ENCODE measurements at places on chromosomes 7 and 10. TPM values are rescaled to one million over a fixed set of nuclear protein-coding genes. Genes with fewer than 3 reads are reported as not detected.

DNA sequence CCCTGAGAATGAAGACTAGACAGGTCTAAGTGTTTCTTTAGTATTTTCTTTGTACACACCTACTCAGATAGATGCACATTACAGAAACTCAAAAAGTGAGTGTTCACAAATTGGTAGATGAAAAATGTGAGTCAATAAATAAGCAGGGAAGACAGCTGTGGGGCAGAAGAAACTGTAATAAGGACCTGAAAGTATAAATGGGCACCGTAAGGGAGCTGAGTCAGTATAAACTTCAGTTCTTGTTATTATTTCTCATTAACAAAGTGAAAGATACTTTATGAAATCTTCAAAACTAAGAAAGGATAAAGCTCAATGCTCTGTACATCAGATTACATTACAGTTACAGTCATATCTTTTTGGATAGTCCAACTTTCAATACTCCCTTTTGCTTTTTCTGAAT, 2.5 kb downstream of the MTPN start:
- DNase-seq: no peak

- DNase-seq: no peak
Observed at GRCh38 chr7:26170663-26171062, 18.7 kb downstream of the NFE2L3 start.

ATOH7 gene
- total RNA-seq: 0.19 TPM

- peak; percentile 41 for DNase-seq
Observed at GRCh38 chr7:33873518-33873917, 31.8 kb upstream of the BMPER start.

GRCh38 chr10:120641695-120642094, 184.7 kb downstream of the PLPP4 start:
- DNase-seq: no peak

PTF1A gene
- not detected for total RNA-seq

GRCh38 chr7:142711746-142712616, 37.3 kb upstream of the PRSS1 start:
- DNase-seq: peak; percentile 10

Data from astrocyte (in vitro differentiated cells and primary cell).